Cerebellar cortex (tissue), 1 donor: ENCODE measurements at places on chromosomes 5 and 9.

DNA sequence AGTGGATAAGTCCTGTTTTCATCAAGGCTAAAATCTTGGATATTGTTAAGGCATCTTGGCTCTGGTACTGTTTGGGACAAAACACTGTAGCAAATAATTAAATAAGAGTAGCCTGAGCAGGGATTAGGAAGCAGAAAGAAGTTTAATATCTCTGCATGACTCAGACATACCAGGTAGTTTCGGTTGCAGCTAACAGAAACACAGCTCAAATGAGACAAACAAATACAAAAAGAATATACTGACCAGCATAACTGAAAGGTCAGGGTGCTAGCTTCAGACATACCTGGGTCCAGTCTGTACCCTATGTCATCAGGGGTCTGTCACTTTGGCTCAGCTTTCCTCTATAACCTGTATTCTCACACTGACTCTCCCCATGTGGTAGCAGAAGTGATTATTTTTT lies 156.4 kb upstream of the MAP3K1 start:
- no peak for DNase-seq

DNA sequence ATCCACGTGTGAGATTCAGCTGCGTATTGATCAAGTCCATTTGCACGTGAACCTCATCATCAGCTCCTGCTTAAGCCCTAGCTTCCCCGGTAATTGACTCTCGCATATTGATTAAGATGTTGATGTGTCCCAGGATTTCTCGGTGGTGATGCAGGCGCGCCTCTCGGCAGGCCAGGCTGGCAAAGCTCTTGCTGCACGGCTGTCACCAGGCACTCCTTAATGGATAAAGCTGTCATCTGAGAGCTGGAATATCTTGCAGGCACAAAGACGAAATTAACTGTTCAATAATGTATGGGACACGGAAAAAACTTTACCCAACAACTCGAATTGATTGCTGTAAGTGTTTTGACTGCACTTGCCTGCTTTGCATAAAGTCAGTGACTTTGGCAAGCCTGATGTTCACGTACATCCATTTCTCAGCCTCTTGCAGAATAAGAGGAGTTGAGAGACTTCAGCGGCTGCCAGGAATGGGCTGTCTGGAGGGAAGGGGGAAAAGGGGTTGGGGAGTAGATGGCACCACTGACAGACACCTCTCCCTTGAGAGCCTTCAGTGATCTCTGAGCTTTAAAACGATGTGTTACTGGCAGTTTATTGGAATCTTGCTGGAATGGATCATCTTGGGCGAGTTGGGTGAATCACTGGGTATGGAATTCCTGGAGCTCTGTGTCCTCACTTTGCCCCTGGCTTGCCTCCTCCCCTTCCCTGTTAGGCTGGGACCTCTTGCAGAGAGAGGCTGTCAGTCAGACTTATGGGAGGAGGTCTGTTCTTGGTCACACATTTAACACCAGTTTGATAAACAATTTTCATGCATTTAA lies 650.3 kb downstream of the CCDC171 start:
- no peak for DNase-seq

- no peak for DNase-seq
These were observed 76.3 kb upstream of the GPBP1 start for GRCh38 chr5:57097526-57097925.

DNA sequence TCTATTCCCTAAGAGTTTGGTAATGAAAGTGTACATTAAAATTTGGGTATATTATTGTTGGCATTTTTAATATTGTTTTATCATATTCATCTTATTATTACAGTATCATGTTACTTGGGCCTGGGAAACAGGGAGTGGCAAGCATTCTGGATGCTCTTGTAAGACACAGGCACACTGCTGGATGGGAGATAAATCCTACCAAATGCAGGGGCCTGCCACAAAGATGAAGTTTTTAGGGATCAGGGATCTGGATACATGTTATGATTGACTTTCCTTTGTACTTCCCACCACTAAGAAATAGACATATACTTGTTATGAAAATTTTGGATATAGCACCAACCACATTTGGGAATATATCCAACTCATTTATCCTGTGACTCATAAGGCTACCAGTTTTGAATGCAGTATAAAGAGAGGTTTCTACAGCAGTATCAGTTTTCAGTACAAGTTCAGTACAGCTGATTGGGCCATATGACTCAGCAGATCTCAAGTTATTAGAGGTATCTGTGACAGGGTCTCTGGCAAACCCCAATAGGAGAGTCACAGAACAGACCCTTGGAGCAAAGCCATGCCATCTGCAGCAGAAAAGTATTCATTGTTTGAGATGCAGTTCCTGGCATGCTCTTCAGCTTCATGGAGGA lies 360.1 kb downstream of the DMAC1 start:
- no peak for DNase-seq

- DNase-seq, result no peak
These were observed 9.6 kb downstream of the PFDN1 start for GRCh38 chr5:140293091-140293848.

DNA sequence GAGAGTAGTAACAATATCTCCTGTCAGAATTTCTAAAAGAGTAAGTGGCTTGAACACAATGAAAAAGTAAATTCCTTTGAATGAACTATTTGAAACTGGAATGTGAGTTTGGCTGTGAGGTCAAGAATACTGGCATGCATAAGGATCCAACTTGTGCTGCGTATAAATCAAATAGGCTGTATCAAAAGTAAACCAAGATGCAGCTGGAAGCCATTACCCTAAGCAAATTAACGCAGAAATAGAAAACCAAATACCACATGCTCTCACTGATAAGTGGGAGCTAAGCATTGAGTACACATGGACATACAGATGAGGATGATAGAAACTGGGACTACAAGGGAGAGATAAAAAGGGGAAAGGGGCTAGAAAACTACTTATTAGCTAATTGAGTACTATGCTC lies 24.0 kb upstream of the SRFBP1 start:
- DNase-seq, result no peak

GRCh38 chr5:34667705-34668104 lies 11.6 kb downstream of the RAI14 start:
- no peak for DNase-seq

DNA sequence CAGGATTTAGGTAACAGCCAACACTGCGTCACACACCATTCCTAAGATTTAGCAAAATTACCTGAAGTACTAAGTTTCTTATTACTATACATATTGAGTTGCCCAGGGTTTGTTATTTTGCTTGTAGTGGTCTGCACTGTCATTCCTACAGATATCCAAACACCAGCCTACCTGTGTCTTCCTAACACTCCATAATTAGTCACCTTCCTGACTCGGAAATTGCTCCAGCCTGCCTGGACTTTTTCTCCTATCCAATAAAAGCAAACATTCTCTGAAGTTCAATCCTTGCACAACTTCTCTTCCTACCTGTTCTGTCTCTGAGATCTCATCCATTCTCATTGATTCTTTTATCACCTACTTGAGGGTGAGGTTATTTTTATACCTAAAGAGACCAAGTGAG lies 243.9 kb downstream of the NR2F1-AS1 start:
- no peak for DNase-seq

- DNase-seq, result no peak
These were observed 51.5 kb upstream of the MELK start for GRCh38 chr9:36521148-36521547.

- DNase-seq, result no peak
These were observed 11.3 kb downstream of the FOXD1 start for GRCh38 chr5:73437101-73437776.
